Left renal cortex interstitium (tissue), 4 donors: ENCODE measurements at places on chromosomes 1 and 21. TPM values are rescaled to one million over a fixed set of nuclear protein-coding genes. Genes with fewer than 3 reads are reported as not detected.

NUP210L gene
- 0.10 TPM for polyA plus RNA-seq

GRCh38 chr1:189708674-189709073 is 769.0 kb downstream of the BRINP3 start:
- DNase-seq = no peak

DNA sequence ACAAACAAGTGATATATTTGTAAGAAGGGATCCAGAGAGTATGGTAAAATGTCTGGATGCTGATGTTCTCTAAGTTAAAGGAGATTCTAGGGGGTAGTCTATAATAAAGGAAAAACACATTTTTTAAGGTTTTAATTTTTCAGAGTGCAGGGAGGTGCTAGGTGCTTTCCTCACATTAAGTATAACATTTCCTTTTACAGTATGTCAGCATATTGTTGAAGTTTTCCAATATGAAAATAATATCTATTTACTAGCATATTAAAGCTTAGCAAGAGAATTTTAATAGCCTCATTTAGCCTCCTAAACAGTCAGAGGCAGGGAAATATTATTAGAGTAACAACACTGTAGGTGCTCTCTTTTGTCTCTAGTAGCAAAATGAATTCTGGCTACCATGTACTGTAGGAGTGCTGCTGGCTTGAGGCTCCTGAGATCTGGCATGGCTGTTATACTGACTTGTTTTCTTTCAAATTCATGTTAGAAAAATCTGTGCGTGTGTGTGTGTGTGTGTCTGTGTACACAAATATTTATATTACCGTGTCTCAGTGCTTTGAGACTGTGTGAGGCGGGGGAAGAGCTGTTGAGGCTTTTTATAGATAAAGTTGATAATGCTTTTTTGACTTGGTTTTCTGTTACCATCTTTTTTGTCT is 71.0 kb downstream of the POU2F1 start:
- no peak for DNase-seq

DNA sequence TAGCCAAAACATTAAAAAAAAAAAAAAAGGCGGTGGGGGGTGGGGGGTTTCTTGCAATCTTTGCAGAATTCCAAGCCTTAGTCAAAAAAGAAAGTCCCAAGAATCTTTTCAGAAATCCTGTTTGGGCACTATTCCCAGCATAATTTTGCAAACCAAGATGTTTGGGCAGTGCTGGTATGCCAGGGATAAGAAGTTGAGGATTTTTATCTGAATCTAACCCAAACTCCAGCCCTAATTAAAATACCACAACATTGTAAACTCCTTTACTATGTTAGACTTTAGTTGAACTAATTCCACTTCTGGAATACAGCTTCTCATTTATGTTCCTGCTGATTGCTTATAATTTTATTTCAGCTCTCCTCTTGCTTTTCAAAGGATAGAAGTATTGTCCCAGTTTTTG is 504.1 kb upstream of the ADGRL2 start:
- no peak for DNase-seq

MORC3 gene
- polyA plus RNA-seq = 39.0 TPM

GRCh38 chr21:16517383-16517782 is 787.6 kb downstream of the USP25 start:
- DNase-seq = no peak

GRCh38 chr1:24795236-24795635 is 50.0 kb downstream of the CLIC4 start:
- no peak for DNase-seq

DNA sequence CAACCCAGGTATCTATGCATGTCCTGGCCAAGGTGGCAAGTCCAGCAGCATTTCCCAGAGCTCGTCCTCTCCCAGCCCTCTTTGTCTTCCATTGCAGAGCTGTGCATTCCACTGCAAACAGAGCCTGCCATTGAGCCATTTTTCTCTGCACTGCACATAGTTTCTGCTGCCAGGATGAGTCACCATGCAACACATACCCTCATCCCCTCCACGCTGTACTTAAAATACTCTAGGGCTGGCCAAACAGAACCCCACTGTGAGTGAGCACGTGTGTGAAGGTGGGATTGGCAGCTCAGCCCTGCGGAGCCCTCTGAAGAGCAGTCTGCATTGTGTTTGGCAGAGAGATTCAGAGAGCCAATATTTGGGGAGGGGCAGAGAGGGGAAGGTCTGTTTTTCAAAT is 3.9 kb upstream of the ATP1B1 start:
- DNase-seq = no peak

DNA sequence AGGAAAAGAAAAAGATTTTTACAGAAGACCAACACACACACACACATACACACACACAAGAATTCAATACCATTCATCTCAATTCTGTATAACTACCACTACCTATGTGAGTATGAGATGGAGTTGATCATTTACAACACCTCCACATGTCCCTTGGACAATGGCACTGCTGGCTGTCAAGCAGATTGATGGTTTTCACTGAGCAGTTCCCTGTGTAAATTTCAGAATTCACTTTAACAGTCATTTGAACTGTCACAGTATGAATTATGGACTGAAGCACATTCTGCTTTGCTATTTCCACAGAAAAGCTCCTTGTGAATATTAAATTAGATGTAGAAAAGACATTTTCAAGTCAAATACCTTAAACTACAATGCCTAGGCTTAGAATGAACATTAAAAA is 14.3 kb downstream of the KCNT2 start:
- DNase-seq = no peak

- no peak for DNase-seq
These were observed 1103.3 kb upstream of the B3GALT2 start for GRCh38 chr1:194289569-194290266.

DNA sequence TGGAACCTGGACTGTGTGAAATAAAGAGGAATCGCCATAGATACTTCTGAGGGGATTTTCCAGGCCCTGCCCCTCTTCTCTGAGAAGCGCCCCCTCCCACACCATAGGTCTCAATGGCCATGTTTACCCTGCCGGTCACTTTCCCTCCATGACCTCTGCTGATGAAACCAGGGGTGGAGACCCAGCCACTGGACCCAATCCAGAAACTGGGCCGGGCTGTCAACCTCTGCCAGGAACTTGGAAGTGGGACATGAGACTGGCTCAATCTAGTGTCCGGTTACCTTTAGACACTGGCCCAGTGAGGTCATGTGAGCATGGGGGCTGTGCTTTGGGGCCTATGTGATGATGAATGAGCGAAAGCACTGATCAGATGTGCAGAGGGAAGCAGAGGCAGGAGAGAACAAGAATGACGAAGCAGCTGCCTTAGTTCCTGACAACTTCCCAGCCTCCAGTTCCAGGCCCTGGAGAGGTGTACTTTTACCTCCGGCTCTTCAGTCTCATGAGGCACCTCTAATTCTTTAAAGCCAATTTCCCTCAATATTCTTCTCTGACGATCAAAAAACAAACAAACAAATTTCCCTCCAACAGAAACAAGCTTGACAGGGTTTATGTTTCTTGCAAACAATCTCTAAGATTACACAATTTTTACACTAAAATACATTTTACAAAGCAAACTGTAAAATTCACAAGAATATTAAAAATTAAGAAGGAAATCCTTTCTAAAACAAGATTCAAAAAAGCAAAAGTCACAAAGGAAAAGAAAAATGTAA is 4.9 kb downstream of the ASAP3 start:
- DNase-seq = no peak

- DNase-seq = no peak
These were observed 9.6 kb downstream of the ZNF648 start for GRCh38 chr1:182051938-182052337.

TSNAX gene
- 47.0 TPM for polyA plus RNA-seq

NSL1 gene
- 44.1 TPM for polyA plus RNA-seq

GUK1 gene
- polyA plus RNA-seq = 169 TPM

GRCh38 chr1:215292932-215293331 is 210.4 kb downstream of the KCNK2 start:
- DNase-seq = no peak

DNA sequence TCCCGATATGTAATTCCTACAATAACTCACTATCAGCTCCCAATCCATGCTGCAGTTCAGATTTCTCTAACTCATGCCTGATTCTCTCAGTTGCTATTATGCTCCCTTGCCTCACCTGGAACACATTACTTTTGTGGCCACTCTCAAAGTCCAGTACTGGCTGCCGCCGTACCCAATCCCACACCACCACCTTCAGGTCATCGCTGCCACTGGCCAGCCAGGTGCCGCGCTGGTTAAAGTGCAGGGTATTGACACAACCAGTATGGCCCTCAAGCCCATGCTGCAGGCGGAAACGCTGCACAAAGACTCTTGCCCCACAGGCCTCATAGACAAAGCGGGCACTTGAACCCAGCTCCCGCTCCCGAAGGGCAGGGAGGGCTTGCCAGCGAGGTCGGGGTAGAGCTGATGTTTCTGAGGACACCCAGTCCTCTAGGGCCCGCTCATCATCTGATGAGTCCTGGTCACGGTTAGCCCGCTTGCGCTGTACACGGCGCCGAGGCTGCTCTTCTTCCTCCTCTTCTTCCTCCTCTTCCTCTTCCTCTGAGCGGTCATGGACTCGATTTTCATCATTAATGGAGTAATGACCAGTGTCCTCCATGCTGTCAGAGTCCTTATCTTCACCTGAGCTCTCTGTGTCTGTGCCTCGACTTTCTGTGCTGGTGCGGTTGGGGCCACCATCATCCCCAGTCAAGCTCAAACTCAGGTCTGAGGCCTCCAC is 22.6 kb downstream of the DCAF8 start:
- no peak for DNase-seq

GRCh38 chr1:31348449-31348848 is 24.4 kb downstream of the FABP3 start:
- DNase-seq = no peak

DNA sequence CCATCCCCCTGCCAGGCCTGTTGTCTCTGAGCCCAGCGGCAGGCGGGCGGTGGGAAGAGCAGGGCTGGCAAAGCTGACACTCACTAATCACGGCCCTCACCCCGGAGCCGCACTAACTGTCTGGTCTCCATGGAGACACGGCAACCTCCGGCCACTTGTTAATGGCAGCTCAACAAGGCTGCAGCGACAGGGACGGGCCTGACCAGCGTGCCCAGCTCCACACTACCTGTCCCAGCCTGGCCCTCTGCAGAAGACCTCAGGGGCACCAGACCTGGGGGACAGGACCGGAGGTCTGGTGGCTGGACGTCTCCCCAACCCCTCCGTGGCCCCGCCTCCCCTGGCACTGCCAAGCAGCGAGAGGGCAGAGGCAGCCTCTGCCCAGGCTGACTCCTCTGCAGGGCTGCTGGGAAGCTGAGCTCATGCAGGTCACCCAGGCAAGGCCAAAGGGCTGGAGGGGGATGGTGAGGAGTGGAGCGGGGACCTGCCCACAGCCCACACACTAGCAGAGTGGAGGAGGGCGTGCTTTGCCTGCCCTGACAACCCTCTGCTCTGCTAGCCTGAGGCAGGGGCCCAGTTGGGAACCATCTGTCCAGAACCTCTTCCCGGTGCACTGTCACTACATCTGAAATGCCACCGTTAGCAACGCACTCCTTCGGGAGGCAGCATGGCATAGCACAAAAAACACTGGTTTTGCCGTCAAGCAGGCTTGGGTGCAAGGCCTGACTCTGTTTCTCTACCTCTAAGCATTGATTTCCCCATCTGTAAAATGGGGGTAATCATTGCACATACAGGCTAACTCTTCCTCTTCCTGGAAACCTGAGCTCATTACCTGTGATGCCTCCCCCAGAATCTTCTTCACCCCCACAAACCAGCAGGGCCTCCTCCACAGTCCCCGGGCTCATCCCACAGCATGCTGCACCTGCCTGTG is 29.6 kb upstream of the WASF2 start:
- DNase-seq = no peak

MYOM3 gene
- polyA plus RNA-seq = 23.2 TPM

GRCh38 chr1:44359234-44359935 is 4.3 kb upstream of the ERI3 start:
- no peak for DNase-seq

DNA sequence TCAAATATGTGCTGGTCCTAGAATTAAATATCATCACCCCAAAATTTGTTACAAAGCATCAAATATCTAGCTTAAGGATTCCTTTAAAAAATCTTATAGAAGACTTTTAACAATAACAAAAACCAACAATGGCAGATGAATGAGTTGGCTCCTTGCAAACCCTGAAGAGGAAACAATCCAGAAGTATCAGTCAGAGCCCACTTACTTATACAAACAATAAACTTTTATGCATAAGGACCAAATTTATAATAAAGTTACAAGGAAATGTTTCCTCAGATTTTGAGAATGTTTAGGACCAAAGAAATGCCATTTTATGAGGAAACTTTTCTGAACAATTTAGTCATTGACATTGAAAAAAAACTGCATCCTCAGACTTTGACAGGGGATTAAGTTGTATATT is 52.7 kb downstream of the LPAR3 start:
- DNase-seq = no peak

RHBDL2 gene
- polyA plus RNA-seq = 0.89 TPM

- no peak for DNase-seq
These were observed 38.6 kb upstream of the RCAN3 start for GRCh38 chr1:24463776-24464735.

- DNase-seq = no peak
These were observed 89.9 kb downstream of the SLC44A5 start for GRCh38 chr1:75520862-75521475.

CELA2A gene
- polyA plus RNA-seq = not detected
